ENCODE measurements at places on chromosomes 1 and 21. TPM values are rescaled to one million over a fixed set of nuclear protein-coding genes. Genes with fewer than 3 reads are reported as not detected.
A peak's percentile ranks its signal among the peaks of the same experiment; 100 is the strongest.

- no peak for DNase-seq
Measured at GRCh38 chr21:20661246-20661645, 337.0 kb upstream of the NCAM2 start.

Gene NLRP3
- total RNA-seq, result 0.64 TPM

GRCh38 chr1:15153842-15154479 is 414 bp downstream of the TMEM51 start:
- peak; percentile 85 for DNase-seq

Gene RAD54L
- total RNA-seq, result 0.97 TPM

DNA sequence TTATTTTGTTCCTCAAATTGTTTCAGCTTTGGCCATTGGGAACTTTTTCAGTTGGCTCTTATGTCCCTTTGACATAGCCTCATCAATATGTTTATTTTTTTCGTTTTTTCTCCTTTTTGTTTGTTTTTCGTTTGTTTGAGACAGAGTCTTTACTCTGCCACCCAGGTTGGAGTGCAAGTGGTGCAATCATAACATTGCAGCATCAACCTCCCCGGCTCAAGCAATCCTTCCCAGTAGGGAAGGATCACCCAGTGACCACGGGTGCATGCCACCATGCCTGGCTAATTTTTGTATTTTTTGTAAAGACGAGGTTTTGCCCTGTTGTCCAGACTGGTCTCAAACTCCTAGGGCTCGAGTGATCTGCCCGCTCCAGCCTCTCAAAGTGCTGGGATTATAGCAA is 8.1 kb downstream of the POLR3GL start:
- no peak for DNase-seq
